ENCODE measurements at places on chromosomes 1 and 21.

DNA sequence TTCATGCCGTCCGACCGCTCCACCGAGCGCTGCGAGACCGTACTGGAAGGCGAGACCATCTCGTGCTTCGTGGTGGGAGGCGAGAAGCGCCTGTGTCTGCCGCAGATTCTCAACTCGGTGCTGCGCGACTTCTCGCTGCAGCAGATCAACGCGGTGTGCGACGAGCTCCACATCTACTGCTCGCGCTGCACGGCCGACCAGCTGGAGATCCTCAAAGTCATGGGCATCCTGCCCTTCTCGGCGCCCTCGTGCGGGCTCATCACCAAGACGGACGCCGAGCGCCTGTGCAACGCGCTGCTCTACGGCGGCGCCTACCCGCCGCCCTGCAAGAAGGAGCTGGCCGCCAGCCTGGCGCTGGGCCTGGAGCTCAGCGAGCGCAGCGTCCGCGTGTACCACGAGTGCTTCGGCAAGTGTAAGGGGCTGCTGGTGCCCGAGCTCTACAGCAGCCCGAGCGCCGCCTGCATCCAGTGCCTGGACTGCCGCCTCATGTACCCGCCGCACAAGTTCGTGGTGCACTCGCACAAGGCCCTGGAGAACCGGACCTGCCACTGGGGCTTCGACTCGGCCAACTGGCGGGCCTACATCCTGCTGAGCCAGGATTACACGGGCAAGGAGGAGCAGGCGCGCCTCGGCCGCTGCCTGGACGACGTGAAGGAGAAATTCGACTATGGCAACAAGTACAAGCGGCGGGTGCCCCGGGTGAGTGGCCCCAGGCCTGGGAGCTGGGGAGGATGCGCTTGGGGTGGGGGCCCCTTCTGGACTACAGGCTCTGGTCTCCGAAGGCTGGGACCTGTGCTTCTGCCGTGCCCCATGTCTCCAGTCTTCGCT is 1.1 kb downstream of the SKI start:
- DNase-seq, result peak; percentile 71

- no peak for DNase-seq
Measured at GRCh38 chr1:168734271-168734670, 5.3 kb upstream of the DPT start.

DNA sequence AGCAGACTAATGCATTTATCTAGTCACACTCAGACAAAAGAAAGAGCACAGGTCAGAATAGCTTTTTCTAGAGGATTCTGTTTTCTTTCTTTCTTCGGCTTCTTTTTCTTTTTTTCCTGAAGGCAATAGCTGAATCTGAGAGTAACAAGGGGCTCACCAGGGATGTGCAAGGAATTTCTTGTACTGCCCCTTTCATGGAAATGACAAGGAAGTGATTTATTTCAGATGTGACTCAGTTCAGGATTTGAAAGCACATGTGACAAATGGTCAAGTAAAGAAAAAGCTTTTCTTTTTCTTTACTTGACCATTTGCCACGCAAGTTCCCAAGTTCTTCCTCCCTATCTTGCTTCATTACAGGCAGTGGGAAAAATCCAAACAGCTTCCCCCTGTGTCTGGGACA is 202.0 kb downstream of the GABPA start:
- DNase-seq, result no peak

- no peak for DNase-seq
Measured at GRCh38 chr1:87766737-87767136, 438.1 kb downstream of the LMO4 start.

GRCh38 chr1:234217316-234217840 is 155.9 kb upstream of the COA6 start:
- DNase-seq, result no peak

DNA sequence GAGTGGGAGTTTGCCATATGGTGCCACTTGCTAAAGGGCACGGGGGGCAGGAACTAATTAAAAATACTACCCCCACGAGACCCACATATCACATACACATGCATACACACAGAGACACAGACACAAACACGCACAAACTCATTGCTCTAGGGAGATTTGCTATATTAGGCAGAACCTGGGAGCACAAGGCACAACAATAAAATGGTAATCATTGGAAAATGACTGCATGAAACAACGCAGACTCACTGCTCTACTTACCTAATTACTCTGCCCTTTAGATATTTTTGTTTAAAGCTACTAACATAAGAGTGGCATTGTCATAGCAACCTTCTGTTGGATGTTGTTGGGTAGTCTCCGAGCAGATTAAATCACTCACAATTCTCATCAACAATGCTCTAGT is 20.3 kb upstream of the RGS4 start:
- no peak for DNase-seq

- DNase-seq, result no peak
Measured at GRCh38 chr1:7570311-7570710, 200.8 kb upstream of the VAMP3 start.

DNA sequence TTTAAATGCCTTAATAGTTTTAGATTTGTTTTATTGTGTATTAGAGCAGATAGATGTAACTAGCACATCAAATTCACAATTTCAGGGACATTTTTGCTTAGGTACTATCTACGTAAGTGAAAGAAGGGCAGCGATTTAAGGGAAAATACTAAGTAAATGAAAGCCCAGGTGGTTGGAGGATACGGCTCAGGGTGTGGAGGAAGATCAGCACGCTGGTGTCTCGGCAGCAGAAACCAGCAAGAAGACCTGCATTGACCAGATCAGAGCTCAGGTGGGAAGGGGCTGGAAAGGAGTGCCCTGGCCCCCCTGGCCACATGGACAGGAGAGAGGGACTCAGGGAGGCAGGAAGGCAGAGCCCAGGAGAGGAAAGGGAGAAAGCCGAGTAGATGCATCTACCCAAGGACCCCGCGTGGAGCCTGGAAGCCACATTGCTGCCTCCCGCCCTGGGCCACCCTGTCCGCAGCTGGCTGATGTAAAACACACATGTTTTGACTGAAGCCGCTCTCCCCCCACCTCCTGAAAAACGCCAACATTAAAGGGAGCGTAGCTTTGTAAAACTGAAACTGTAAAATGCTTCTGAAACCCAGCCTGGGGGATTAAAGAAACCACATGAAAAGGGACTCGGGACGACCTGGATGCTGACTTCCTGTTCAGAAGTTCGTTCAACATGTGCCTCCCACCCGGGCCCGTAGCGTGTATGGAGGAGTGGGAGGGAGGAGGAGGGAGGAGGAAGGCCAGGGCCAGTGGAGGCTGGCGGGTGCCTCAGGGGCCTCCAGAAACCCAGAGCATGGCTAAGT is 72.6 kb upstream of the TARDBP start:
- peak; percentile 76 for DNase-seq

GRCh38 chr1:204746838-204747442 is 61.4 kb upstream of the LRRN2 start:
- peak; percentile 60 for DNase-seq

GRCh38 chr1:4307911-4308545 is 346.4 kb upstream of the AJAP1 start:
- no peak for DNase-seq

GRCh38 chr21:29164323-29164942 is 34.0 kb downstream of the MAP3K7CL start:
- DNase-seq, result no peak

- no peak for DNase-seq
Measured at GRCh38 chr1:216888731-216889130, 165.5 kb upstream of the ESRRG start.

- no peak for DNase-seq
Measured at GRCh38 chr1:247376659-247377058, 39.3 kb upstream of the NLRP3 start.

GRCh38 chr1:14915356-14916054 is 238.0 kb upstream of the TMEM51 start:
- peak; percentile 65 for DNase-seq

GRCh38 chr1:229266832-229267500 is 3.9 kb upstream of the RAB4A start:
- no peak for DNase-seq

GRCh38 chr1:197838836-197839235 is 63.6 kb upstream of the DENND1B start:
- DNase-seq, result no peak

- DNase-seq, result no peak
Measured at GRCh38 chr1:25836695-25837094, 16.9 kb downstream of the MTFR1L start.

- no peak for DNase-seq
Measured at GRCh38 chr1:111732718-111733117, 6.5 kb downstream of the INKA2 start.

DNA sequence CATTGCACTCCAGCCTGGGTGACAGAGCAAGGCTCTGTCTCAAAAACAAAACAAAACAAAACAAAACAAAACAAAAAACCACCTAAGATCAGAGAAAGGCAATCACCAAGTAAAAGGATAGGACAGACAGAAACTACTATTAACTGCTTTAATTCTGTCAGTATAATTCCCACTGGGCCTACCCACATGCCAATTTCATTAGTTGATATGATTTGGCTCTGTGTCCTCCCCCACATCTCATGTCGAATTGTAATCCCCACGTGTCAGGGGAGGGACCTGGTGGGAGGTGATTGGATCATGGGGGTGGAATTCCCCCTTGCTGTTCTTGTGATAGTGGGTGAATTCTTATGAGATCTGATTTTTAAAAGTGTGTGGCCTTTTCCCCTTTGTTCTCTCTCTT is 27.2 kb upstream of the CAPZB start:
- no peak for DNase-seq

DNA sequence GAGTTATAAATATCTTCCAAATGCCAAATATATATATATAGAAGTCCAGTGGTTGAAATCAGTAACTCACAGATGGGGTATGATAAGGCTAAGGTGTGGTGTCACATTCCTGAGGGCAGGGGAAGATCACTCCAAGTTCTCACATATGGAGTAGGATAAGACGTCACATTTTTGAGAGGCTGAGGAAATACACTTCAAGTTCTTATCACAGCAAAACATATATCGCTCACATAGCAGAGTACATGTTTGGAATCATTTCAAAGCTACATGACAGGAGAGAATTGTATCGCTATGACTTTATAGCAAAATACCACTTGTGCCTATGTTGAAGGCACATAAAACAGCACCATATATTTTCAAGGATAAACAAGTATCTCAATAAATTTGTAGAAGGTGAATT is 55.1 kb downstream of the RBM11 start:
- DNase-seq, result no peak

DNA sequence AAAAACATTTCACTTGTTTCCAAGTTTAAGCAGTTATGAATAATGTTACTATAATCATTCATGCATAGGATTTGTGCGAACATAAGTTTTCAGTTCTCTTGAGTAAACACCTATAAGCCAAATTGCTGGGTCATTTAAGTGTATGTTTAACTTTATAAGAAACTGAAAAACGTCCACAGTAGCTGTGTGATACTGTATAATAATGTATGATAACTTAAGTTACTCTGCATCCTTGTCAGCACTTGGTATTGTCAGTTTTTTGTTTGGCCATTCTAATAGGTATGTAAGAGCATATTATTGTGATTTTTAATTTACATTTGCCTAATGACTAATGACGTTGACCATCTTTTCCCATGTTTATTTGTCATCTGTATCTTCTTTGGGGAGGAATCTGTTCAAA is 14.4 kb upstream of the SLC35A3 start:
- DNase-seq, result no peak

- DNase-seq, result peak; percentile 85
Measured at GRCh38 chr1:203504400-203505250, 10.7 kb downstream of the OPTC start.

GRCh38 chr1:230323686-230324085 is 102.4 kb downstream of the PGBD5 start:
- no peak for DNase-seq

DNA sequence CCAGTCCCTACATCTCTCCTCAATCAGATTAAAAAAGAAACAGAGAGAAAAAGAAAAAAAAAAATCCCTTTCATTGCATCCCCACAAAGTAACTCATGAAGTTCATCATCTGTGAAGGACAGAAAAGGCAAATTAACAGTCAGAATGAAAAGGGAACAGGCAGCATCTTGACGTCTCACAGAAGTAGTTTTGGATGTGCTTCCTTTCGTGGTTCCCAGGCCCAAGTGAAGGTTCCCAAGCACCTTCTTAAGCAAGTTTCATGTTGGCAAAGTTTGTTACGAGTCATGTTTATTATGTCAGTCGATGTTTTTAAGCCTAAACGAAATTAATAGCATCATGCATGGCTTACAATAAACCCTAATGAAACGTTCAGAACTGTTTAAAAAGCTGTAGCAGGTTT is 475.2 kb downstream of the SETD4 start:
- no peak for DNase-seq

DNA sequence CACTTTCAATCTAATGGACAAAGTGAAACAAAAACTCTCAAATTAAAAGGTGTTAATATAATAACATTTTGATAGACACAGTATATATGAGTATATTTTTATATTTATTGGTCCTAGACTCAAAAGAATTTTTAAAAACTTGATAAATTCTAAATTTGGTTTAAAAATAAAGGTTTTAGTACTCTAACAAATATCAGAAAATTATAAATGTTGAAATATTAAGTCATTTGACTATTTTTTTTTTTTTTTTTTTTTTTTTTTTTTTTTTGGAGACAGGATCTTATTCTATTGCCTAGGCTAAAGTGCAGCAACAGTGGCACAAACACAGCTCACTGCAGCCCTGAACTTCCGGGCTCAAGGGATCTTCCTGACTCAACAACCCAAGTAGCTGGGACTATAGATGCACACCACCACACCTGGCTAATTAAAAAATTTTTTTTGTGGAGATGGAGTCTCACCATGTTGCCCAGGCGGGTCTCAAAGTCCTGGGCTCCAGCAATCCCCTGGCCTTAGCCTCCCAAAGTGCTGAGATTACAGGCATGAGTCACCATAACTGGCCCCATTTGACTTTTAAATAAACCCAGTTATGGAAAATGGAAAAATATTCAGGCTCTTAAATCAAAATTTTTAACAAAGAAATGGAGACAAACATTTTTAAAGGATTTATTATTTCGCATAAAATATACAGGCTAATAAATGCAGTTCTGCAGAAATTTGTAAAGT is 60.8 kb upstream of the RBM34 start:
- DNase-seq, result no peak

GRCh38 chr1:231643071-231643934 is 16.7 kb downstream of the DISC1 start:
- no peak for DNase-seq

DNA sequence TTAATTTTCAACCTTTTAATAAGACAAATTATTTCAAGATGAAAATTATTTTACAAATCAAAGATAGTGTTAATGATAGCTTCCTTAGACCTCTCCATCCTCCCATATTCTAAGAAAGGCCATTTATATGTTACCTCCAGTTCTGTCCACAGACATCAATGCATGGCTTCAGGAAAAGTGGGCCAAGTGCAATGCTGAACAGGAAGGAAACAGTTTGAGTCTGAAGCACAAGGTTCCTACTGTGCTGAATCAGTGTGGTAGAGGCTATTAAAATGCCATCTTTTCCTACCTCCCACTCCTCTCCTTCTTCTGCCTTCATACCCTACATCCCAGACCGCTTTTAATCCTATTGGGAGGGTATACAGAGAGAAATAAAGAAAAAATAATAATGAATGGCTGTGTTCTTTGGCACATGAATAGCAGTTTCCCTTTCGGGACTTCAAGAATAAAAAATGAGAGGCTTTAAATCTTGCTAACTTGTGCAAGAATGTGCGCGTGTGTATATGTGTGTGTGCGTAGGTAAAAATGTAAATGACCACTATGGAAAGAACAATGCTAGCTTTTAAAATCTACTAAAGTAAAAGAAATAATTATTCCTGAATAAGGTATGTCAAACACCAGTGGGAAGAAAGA is 62.6 kb upstream of the C1orf105 start:
- DNase-seq, result no peak

Measured in activated CD4-positive, alpha-beta T cell treated with anti-CD3 and anti-CD28 coated beads for 48 hours (primary cell).